Neural progenitor cell (in vitro differentiated cells): ENCODE measurements at places on chromosomes 3 and 15. TPM values are rescaled to one million over a fixed set of nuclear protein-coding genes. Genes with fewer than 3 reads are reported as not detected.

Gene REC114
- not detected in 2 replicates for total RNA-seq

- no peaks in the 10 kb centered on the region for H3K36me3 ChIP-seq
- no peak overlapping the region for H3K27ac ChIP-seq
- DNase-seq, result no peak
- no peak overlapping the region for H3K4me3 ChIP-seq
- peaks cover 7% of the 10 kb centered on the region for H3K4me1 ChIP-seq
- H3K27me3 ChIP-seq, result peaks cover 30% of the 10 kb centered on the region
Observed at GRCh38 chr3:12892840-12893189, 51.5 kb upstream of the RPL32 start.

GRCh38 chr3:143786219-143787191, 61.8 kb downstream of the SLC9A9 start:
- H3K4me3 ChIP-seq, result no peak overlapping the region
- H3K27me3 ChIP-seq, result no peaks in the 10 kb centered on the region
- no peaks in the 10 kb centered on the region for H3K4me1 ChIP-seq
- no peak overlapping the region for H3K27ac ChIP-seq

- DNase-seq, result no peak
- H3K27ac ChIP-seq, result no peak overlapping the region
- H3K27me3 ChIP-seq, result no peaks in the 10 kb centered on the region
- H3K4me3 ChIP-seq, result no peak overlapping the region
- H3K36me3 ChIP-seq, result peaks cover 12% of the 10 kb centered on the region
- no peaks in the 10 kb centered on the region for H3K4me1 ChIP-seq
Observed at GRCh38 chr3:120404876-120405275, 45.9 kb downstream of the FSTL1 start.

Gene CELF6
- 0.19 and 0.95 TPM in 2 replicates for total RNA-seq

DNA sequence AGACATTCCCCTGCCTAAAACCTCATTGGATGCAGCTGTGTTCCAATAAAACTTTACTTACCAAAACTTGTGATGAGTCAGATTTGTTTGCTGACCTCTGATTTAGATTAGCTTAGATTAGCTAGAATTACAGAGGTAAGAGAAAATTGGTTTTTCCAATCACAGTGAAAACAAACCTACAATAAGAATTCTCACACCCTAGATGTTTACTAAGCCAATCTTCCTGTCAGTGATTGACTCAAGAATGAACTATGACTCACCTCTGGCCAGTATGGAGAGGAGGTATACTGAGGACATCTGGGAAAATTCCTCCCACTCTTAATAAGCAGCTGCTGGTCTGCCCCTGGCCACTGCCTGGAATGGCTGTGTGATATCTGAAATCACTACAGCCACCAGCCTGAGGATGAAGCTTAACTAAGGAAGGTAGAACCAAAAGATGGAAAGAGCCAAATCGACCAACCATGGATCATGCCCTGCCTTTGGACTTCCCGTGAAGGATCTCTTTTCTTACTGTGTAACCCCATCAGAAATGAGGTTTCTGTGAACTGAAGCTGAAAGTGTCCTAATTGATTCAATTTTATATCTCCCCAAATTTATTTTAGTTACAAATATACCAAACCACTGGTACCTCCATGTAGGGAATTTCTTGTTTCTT, 19.0 kb upstream of the GHSR start:
- no peaks in the 10 kb centered on the region for H3K4me1 ChIP-seq
- no peak overlapping the region for H3K4me3 ChIP-seq
- no peaks in the 10 kb centered on the region for H3K36me3 ChIP-seq

Gene THPO
- 0.31 and 2.3 TPM in 2 replicates for total RNA-seq

DNA sequence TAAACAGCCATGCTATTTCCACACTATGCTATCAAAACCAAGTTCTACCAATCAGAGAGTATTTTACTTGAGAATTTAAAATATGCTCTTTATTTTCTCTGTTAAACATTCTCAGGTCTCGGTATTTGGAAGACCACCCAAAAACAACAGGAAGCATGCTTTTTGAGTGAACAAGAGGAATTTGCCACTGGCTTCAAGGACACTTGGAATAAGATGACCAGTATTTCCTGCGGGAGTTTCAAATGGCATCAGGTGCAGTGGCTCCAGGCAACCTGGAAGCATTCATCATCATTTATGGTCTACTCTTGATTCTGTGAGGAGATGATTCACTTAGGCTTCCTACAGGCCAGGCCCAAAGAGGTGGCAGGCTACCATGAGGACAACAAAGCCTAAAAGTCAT, 305.7 kb upstream of the ATP11B start:
- no peaks in the 10 kb centered on the region for H3K36me3 ChIP-seq
- H3K4me1 ChIP-seq, result peaks cover 52% of the 10 kb centered on the region
- no peak overlapping the region for H3K27ac ChIP-seq
- DNase-seq, result no peak

Gene CADPS
- 11.7 and 17.3 TPM in 2 replicates for total RNA-seq

DNA sequence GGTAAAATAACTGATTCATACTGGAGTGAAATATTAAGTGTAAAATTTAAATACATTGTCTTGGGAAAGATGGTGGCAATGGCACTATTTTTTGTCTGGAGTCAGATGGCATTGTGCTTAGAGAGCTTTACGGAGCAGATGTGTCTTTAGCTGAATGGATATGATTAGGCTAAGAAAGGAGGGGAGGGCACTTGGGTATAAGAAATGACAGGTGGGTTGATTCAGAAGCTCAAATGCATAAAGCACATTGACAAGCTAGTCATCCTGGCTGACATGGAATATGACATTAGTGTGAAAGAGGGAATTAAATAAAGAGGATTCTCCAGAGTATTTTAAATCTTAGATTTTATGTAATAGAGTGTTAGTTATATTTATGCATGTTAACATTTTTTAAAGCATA, 570.1 kb upstream of the CBLB start:
- no peaks in the 10 kb centered on the region for H3K4me1 ChIP-seq
- no peaks in the 10 kb centered on the region for H3K36me3 ChIP-seq
- no peaks in the 10 kb centered on the region for H3K27me3 ChIP-seq
- DNase-seq, result no peak
- no peak overlapping the region for H3K27ac ChIP-seq
- H3K4me3 ChIP-seq, result no peak overlapping the region

DNA sequence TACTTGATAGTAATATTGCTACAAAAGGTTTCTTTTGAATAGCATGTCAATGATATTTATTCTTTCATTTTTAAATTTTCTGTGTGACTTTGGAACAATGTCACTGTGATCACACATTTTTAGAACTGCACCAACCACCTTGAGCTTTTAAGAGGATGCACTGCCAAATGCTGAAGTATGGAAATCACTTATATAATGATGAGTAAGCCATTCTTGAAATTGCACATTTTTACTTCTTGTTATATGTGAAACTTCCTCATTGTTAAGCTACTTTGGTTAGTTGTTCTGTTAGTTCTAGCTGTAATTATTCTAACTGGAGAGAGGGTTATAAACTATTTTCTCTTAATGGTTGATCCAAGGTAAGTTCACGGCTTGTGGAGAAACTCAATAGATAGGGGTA, 547.5 kb downstream of the ZIC1 start:
- H3K4me3 ChIP-seq, result no peak overlapping the region
- DNase-seq, result no peak
- no peak overlapping the region for H3K27ac ChIP-seq
- H3K4me1 ChIP-seq, result no peaks in the 10 kb centered on the region
- H3K27me3 ChIP-seq, result no peaks in the 10 kb centered on the region

GRCh38 chr15:101526442-101526841, 36.9 kb upstream of the PCSK6 start:
- H3K4me1 ChIP-seq, result no peaks in the 10 kb centered on the region
- no peaks in the 10 kb centered on the region for H3K27me3 ChIP-seq
- no peak overlapping the region for H3K27ac ChIP-seq
- H3K36me3 ChIP-seq, result no peaks in the 10 kb centered on the region

DNA sequence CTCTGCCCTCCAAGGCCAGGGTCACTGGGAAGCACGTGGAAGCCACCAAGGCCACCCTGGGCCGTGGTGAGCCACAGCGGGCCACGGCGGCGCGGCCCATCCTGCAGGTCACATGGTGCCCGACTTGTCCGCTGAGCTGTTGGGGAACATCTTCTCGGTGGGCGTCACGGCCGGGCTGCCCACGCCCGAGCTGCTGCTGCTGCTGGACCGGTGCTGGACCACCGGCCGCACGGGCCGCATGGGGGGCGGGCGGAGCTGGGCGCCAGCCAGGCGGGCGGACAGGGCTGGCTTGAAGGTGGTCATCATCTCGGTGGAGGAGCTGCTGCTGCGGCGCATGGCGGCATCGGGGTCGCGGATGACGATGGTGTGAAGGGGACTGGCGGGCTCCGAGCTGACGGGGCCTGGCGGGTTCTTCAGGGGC, 22.1 kb upstream of the RAD18 start:
- DNase-seq, result no peak
- no peaks in the 10 kb centered on the region for H3K27me3 ChIP-seq
- H3K4me1 ChIP-seq, result no peaks in the 10 kb centered on the region
- no peak overlapping the region for H3K27ac ChIP-seq
- no peak overlapping the region for H3K4me3 ChIP-seq
- no peaks in the 10 kb centered on the region for H3K36me3 ChIP-seq

- DNase-seq, result no peak
- no peak overlapping the region for H3K27ac ChIP-seq
- H3K27me3 ChIP-seq, result no peaks in the 10 kb centered on the region
Observed at GRCh38 chr3:180250172-180250571, 213.4 kb upstream of the PEX5L start.

DNA sequence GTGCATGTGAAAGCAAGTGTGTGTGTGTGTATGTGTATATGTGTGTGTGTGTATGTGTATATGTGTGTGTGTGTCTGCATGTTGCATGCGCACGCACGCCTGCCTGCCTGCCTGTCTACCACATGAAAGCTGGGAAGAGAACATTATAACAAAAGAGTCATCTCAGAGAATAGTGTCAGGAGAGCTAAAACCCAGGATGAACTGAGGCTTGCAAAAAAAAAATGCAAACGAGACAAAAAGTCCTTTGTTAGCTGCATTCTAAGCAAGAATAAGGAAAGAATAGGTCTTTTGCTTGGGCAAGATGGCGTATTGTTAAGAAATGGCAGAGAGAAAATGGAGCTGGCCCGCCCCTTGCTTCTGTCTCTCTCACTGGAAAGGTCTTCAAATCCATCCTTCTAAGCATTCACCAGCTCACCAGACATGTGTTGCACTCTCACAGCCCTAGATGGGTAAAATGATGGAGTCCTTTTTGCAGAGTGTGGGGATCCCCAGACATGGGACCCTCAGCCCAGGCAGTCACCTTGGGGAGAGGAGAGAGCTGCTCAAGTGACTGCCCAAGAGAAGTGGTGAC, 16.4 kb downstream of the WNT7A start:
- peaks cover 19% of the 10 kb centered on the region for H3K27me3 ChIP-seq
- no peaks in the 10 kb centered on the region for H3K36me3 ChIP-seq
- H3K4me3 ChIP-seq, result no peak overlapping the region
- H3K4me1 ChIP-seq, result peaks cover 13% of the 10 kb centered on the region
- H3K27ac ChIP-seq, result no peak overlapping the region

- peaks cover 10% of the 10 kb centered on the region for H3K4me1 ChIP-seq
- no peaks in the 10 kb centered on the region for H3K27me3 ChIP-seq
- DNase-seq, result peak; percentile 35
- H3K36me3 ChIP-seq, result no peaks in the 10 kb centered on the region
- H3K4me3 ChIP-seq, result no peak overlapping the region
- H3K27ac ChIP-seq, result no peak overlapping the region
Observed at GRCh38 chr15:39682366-39682765, 100.3 kb downstream of the FSIP1 start.

Gene GOLGA8G
- total RNA-seq, result 0.04 TPM in 1 of 2 replicates, not detected in the other

DNA sequence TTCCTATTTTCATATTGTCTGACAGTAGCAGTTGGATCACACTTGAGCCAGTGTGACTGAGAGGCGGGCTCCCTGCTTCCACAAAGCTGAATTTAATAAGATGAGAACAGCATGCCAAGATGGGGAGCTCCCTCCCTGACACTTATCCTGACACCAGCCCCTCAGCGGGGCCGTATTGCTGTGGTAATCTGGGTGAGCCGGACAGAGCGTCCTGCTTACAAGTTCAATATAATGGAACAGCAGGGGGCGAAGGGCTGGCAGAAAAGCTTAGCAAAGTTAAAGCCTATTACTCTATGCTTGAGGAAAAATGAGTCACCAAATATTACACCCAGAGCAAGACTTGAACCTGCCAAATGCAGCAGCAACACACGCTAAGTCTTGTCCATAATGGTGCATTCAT, 163.8 kb upstream of the CMC1 start:
- no peak overlapping the region for H3K4me3 ChIP-seq
- peak; percentile 75 for DNase-seq
- H3K36me3 ChIP-seq, result no peaks in the 10 kb centered on the region
- H3K27me3 ChIP-seq, result no peaks in the 10 kb centered on the region

- no peak overlapping the region for H3K4me3 ChIP-seq
- H3K4me1 ChIP-seq, result no peaks in the 10 kb centered on the region
- no peaks in the 10 kb centered on the region for H3K36me3 ChIP-seq
- no peak overlapping the region for H3K27ac ChIP-seq
- no peaks in the 10 kb centered on the region for H3K27me3 ChIP-seq
Observed at GRCh38 chr3:95705786-95706418, 1108.5 kb upstream of the EPHA6 start.

DNA sequence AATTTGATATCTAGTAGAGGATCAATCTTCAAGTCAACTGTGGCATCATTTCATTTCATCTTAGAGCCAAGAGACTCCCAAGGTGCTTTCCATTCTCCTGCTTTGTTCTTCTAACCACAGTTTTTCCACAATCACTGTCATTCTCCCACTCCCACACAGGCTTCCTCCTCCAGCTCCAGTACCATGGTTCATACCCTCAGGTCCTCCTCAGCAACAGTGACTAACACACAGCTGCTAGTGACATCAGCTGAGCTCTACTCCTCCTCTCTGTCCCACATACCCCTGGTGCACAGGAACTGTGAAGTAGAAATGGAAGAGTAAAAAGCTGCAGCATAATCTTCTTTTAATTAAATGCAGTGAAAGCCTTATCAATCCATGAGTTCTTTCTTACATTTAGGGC, 200.2 kb upstream of the DPH6 start:
- no peaks in the 10 kb centered on the region for H3K36me3 ChIP-seq
- no peak overlapping the region for H3K27ac ChIP-seq
- no peaks in the 10 kb centered on the region for H3K27me3 ChIP-seq
- H3K4me1 ChIP-seq, result no peaks in the 10 kb centered on the region
- no peak overlapping the region for H3K4me3 ChIP-seq
- no peak for DNase-seq

GRCh38 chr15:65021488-65021887, 8.0 kb downstream of the MTFMT start:
- H3K4me1 ChIP-seq, result no peaks in the 10 kb centered on the region
- H3K4me3 ChIP-seq, result no peak overlapping the region
- no peak overlapping the region for H3K27ac ChIP-seq

Gene SLC12A1
- total RNA-seq, result 0.19 TPM in 1 of 2 replicates, not detected in the other

- H3K36me3 ChIP-seq, result no peaks in the 10 kb centered on the region
- H3K27ac ChIP-seq, result no peak overlapping the region
- H3K4me3 ChIP-seq, result no peak overlapping the region
- H3K27me3 ChIP-seq, result no peaks in the 10 kb centered on the region
- DNase-seq, result no peak
Observed at GRCh38 chr3:100537646-100538338, 45.4 kb downstream of the TMEM45A start.

Gene FSD2
- not detected in 2 replicates for total RNA-seq

- H3K27me3 ChIP-seq, result no peaks in the 10 kb centered on the region
Observed at GRCh38 chr15:84889991-84890669, 5.7 kb downstream of the SLC28A1 start.

GRCh38 chr3:143307613-143308183, 188.1 kb downstream of the CHST2 start:
- H3K4me1 ChIP-seq, result no peaks in the 10 kb centered on the region
- DNase-seq, result no peak
- H3K27me3 ChIP-seq, result no peaks in the 10 kb centered on the region
- no peaks in the 10 kb centered on the region for H3K36me3 ChIP-seq

GRCh38 chr3:152390647-152391046, 121.9 kb downstream of the MBNL1 start:
- H3K27ac ChIP-seq, result no peak overlapping the region
- H3K4me3 ChIP-seq, result no peak overlapping the region
- no peaks in the 10 kb centered on the region for H3K36me3 ChIP-seq
- H3K4me1 ChIP-seq, result peaks cover 5% of the 10 kb centered on the region

GRCh38 chr3:42273361-42273760, 7.4 kb upstream of the CCK start:
- H3K36me3 ChIP-seq, result no peaks in the 10 kb centered on the region
- H3K27me3 ChIP-seq, result no peaks in the 10 kb centered on the region
- no peaks in the 10 kb centered on the region for H3K4me1 ChIP-seq
- no peak overlapping the region for H3K27ac ChIP-seq
